ENCODE measurements at places on chromosomes 5 and 9.

GRCh38 chr5:14213253-14213652, 70.1 kb downstream of the TRIO start:
- no peak for DNase-seq

DNA sequence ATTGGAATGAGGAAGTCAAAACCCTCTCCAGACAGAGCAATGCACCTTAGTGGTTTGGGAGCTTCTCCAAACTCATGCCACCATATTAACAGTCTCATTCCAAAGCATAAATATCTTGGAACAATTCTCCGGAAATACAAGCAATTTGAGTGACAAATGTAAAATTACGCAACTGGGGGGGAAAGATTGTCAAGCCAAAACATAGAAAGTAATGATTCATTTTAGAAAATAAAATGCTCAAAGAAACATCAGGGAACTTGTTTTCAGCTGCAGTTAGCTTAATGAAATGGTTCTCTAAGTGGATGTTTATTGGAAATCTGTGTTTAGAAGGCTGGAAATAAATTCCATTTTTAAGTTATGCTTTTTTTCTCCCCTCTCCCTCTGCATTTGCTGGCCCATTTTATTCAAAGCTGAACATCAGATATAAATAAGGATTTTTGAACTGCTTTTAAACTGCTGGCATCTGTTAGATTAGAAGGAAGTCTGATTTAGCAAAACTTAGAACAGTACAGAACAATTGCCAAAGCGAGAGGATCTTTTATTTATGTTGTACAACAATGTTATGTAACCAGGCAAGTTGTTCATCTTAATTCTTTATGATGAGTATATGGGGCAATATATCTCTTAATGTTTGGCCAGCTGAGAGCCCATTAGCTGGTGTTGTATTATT, 551.9 kb downstream of the PRELID2 start:
- no peak for DNase-seq

GRCh38 chr5:102961671-102962070, 158.3 kb downstream of the GIN1 start:
- DNase-seq: no peak

GRCh38 chr5:133121611-133122150, 69.9 kb downstream of the HSPA4 start:
- DNase-seq: no peak

DNA sequence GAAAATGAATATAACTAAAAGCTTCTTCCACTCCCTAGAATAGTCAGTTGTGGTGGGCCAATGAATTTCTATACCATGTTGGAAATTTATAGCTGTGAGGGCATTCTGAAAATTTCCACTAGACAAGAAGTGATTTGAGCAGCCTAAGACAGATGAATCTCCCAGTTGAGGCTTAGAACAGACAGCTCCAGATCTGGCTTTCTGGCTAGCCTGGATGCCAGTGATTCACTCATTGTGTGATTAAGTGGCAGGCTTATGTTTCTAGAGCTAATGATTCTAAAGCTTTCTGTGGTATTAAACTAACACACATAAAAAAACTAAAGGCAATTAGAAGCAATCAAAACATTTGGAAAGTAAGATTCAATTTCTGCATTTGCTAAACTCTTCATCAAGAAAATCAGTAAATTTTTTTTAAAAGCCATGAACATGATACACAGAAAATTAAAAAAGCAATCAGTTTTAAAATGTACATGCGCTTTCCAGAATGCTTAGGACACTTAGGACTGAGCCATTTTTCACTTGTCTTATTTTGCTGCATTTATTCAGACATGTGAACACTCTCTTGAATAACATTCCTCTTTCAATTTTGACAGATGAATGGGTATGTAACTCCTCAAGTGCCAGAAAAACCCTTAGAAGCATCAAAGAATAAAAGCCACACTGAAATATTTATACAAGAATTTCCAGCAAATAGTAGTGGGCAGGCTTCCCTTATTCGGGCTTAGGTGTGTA, 100.5 kb upstream of the GNAQ start:
- DNase-seq: no peak

GRCh38 chr5:172168311-172168710, 19.7 kb downstream of the STK10 start:
- no peak for DNase-seq

- no peak for DNase-seq
Measured at GRCh38 chr9:70539001-70539400, 124.5 kb upstream of the KLF9 start.

- no peak for DNase-seq
Measured at GRCh38 chr5:82661462-82661861, 383.3 kb upstream of the RPS23 start.

DNA sequence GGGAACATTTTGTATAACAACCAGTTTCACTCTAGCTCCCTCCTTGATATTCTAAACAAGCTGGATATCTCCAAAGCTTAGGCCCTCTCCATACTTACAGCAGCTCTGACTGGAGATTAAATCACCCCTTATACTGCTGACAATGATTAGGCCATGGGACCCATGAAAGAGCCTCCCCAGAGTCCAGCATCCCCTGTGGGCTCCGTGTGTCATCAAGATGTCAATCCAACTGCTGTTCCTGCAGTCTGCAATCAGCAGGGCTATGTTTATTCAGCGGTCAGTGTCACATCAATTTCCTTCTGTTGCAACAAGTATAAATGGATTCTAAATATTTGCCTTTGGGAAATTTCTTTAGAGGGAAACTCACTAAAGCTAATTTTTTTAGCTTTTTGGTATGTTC, 26.6 kb downstream of the PCDHAC2 start:
- DNase-seq: no peak

DNA sequence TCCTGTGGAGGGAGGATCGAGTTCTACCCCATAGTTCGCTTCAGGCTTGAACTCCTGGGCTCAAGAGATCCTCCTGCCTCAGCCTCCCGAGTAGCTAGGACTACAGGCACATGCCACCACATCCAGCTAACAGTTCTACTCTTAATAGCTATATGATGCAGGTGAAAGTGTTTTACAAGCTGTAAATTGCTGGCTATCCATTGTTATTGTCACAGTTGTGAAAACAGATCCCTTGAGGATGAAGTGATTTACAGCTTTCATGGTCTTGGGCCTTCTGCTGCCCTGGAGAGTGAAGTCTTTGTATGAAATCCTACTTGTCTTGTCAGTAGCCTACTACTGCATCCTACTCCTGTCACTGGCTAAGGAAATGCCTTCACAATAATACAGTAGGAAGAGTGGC, 48.0 kb downstream of the GRAMD2B start:
- DNase-seq: no peak

GRCh38 chr5:62017092-62017491, 288.9 kb upstream of the KIF2A start:
- no peak for DNase-seq

- no peak for DNase-seq
Measured at GRCh38 chr9:79674052-79674777, 102.5 kb downstream of the TLE4 start.

DNA sequence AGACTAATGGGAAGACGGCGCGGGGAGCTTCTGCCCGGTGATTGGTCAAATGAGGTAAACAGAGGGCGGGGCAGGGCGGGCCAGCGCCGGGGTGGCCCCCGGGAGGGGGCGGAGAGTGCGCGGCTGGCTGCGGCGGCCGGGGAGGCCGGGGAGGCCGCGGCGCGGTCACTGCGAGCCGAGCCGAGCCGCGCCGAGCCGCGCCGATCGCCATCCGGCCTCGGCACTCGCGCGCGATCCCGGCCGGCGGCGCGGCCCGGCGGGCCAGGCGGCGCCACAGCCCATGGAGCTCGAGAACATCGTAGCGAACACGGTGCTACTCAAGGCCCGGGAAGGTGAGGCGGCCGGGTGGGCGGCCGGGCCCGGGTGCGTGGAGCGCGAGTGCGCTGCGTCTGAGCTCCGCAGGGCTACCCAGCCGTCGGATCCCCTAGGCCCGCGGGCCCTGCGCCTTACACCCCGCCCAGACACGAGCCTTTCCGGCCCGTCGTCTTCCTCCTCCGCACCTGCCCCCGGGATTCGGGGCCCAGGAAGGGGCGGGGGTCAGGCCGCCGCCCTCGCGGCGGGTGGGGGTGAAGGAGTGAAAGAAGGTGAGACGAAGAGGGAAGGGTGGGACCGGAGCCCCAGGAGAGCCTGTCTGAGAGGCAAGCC, at the start of gene GRK6:
TSS of gene GRK6 (plus strand) at position 111 of the 645 bp plus-strand sequence. CDS start at position 281, 170 bp downstream.
- DNase-seq: no peak

DNA sequence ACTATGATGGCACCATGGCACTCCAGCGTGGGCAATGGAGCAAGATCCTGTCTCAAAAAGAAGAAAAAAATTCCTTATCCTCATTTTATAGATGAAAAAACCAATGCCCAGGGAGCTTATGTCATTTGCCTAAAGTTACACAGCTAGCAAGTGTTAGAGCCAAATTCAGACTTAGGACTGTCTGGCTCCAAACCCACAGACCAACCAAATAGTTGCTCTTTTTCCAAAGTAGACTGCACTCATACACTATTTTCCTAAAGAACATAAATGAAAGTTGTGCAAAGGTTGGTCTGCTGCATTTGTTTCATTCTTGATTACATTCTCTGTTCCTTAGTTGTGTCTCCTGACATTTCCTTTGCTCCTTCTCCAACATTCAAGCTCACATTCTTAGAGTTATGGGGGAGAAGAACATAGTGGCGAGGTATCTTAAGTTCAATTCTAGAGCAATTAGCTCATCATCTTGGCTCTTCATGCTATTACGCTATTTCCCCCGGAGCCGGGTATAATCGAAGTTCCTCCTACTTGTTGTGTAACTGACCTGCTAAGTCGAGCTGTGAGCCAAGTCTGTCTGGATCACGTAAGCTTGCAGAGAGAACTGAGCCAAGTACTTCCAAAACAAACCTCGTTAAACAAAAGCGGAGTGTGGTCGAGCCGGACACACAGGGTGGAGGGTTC, 138.3 kb downstream of the RFK start:
- DNase-seq: no peak

DNA sequence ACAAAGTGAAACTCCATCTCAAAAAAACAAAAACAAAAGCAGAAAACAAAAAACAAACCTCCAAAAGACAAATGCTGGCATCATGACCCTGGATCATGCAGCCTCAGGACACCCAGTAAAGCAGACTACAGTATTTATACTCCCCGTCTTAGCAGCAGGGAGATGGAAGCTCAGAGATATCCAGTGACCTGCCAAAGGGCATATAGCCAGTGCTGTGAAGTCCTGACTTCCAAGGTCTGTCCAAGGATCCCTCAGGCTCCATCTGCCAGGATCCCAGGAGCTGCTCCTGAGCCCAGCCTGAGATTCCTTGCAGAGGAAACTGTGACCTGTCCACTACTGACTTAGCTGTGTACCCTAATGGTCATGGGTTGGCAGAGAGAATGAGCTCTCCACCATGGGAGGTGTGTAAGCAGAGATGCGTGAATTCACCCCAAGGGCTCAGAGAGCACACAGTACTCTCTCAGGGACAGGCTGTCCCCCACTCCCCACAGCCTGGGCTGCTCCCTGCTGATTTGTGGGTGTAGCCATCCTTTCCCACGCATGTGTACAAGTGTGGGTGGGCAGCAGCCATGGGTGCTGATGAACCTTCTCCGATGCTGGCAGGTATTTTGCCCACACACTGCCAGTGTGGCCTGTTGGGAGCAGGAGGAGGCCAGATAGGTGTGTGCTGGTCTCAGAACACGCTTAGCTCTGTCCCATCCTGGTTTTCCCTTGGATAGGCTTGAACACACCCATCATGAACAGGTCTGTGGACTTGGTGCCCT, 2.1 kb upstream of the WNK2 start:
- no peak for DNase-seq

GRCh38 chr9:110538647-110539041, 40.9 kb downstream of the SVEP1 start:
- DNase-seq: no peak

DNA sequence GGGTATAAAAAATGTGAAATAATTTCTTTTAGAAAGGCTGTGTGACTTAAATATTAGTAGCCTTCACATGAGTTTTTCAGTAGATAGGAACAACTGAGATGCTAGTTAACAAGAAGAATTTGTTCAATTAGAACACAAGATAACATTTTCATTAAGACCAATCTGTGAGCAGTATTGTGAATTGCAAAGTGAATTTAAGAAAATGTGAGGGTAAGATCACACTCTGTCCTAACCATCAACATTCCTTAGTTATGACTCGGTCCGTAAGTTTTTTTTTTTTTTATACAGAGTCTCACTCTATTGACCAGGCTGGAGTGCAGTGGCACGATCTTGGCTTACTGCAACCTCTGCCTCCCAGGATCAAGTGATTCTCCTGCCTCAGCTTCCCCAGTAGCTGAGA, 180.2 kb upstream of the EGFLAM start:
- DNase-seq: no peak

DNA sequence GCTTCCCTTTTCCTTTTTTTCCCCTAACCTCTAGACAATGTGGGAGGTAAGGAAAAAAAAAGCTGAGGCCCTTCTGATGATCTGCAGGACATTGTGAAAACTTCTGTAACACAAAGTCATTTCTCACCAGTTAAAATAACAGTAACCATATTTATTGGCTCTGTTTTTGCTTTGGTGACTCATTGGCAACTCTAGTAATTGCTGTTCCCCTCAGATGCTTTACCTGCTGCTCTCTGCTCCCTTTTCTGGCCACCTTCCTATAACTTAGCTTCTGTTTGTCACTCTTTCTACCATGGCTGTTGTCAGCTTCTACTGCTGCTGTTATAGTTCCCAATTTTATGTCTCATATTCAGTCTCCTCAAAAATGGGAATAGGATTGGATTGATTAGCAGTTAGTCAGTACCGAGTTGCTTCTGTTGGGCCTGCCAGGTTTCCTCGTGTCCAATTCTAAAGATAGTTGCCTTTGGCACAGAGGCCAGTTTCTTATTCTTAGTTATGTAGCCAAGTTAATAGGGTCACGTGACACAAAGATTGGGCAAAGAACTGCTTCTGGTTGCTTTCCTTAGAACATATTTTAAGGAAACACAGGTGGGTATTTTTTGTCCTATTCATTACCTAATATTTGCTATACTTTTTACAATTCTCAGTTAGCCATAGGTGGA, 16.8 kb downstream of the SCAMP1 start:
- DNase-seq: no peak

GRCh38 chr5:115241881-115242642, 20.6 kb downstream of the PGGT1B start:
- DNase-seq: no peak

GRCh38 chr9:85516455-85516854, 225.3 kb downstream of the AGTPBP1 start:
- DNase-seq: no peak

DNA sequence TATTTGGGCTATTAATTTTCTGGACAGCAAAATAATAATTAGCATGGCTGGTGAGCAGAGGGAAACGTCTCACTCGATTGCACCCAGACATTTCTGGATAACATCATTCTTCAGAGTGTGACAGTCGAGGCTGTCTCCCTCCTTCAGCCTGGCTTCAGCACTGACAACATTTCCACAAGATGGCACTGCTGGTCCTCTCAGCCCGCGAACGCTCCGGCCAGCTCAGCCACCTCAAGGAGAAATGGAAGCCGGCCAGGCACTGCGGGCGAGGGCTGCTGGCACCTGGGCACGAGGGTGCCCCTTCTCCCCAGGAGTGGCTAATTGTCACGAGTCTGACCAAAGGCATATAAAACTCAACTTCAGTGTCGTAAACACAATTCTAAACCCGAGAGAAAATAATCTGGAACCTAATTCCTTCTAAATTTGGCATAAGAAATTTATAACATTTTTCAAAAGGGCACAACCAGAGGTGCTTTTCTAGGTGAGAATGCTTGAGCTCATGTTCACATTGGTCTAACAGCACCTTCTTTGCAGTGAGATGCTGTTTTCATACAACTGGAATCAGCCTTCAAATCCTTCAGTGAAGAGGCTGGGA, 65.9 kb downstream of the DAP start:
- peak; percentile 60 for DNase-seq
